ENCODE measurements at places on chromosomes 11 and 22.

- no peak for DNase-seq
Observed at GRCh38 chr22:40224702-40225101, 47.0 kb downstream of the TNRC6B start.

DNA sequence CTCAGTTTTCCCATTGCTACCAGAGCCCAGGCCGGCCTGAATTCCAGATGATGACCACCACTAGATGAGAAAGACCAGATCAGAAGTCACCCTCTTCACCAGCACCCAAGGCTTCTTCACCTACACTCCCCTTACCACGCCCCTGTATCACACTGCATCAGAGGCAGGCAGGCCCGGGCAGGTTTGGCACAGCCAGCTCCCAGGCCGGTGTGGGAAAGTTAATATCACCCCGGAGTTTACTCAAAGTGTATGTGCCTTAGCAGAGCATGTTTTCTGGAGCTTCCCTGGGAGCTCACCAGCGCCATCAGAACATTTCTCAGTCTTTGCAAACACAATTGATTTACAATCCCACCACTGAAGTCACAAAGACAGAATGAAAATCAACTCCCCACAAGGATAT lies 47.5 kb upstream of the POU2AF1 start:
- no peak for DNase-seq

GRCh38 chr11:88779577-88779976 lies 286.2 kb downstream of the GRM5 start:
- DNase-seq: no peak

- no peak for DNase-seq
Observed at GRCh38 chr22:18056807-18057474, 20.8 kb upstream of the PEX26 start.

GRCh38 chr22:32723643-32724042 lies 77.9 kb upstream of the TIMP3 start:
- DNase-seq: no peak

DNA sequence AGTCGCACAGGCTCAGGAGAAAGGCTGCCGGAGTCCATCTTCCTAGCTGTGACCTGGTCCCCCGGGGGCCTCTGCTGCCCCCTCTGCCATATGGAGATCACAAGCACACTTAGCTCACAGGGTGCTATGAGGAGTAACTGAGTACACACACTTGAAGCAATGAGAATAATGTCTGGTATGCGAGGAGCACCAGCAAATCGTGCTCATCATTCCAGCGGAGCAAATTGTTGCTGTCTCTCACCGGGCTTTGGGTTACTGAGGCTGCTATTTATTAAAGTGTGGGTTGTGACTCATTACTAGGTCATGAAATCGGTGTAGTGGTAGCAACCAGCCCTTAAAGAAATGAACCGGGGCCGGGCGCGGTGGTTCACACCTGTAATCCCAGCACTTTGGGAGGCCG lies 48.1 kb upstream of the EIF3D start:
- no peak for DNase-seq

- DNase-seq: no peak
Observed at GRCh38 chr11:79110796-79111195, 330.0 kb downstream of the TENM4 start.

- DNase-seq: no peak
Observed at GRCh38 chr11:34259087-34259486, 98.7 kb downstream of the ABTB2 start.

GRCh38 chr22:50444663-50445062 lies 30.2 kb downstream of the SBF1 start:
- DNase-seq: no peak

DNA sequence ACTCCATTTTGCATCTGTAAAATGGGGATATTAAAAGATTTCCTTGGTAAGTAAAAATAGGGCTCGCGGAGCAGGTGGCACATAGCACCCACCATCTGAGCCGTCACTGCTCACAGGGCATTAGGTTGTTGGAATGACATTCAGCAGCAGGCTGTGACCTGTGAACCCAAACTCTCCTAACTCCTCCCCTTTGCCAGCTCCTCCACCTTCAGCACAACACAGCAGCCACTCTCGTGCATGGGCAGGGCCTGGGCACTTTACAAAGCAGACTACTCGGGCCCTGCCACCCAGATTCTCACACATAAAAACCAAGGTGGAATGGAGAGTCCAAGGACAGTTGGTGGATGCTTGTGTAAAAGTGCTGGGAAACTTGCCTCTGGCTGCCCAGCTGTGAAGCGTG lies 77.2 kb downstream of the FLI1 start:
- DNase-seq: no peak

DNA sequence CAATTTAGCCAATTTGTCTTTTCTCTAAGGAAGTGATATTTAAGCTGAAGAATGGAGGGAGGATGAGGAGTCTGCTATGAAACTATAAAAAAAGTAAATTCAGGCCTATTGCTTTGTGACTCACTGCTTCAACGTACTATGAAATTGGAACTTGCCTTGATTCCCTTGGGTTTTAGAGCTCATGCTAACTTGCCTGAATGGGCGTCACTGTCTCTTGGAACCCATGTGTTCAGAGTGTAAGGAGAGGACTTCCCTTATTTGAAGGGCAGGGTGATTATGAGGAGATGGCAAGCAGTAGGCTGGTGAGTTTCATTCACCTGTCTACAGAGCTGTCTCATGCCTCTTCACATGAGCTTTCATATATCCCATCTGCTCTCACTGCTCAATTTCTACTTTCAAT lies 28.7 kb upstream of the WT1 start:
- DNase-seq: no peak

- no peak for DNase-seq
Observed at GRCh38 chr11:72235351-72236057, 8.5 kb downstream of the PHOX2A start.

- no peak for DNase-seq
Observed at GRCh38 chr11:76074148-76075095, 131.9 kb downstream of the WNT11 start.

DNA sequence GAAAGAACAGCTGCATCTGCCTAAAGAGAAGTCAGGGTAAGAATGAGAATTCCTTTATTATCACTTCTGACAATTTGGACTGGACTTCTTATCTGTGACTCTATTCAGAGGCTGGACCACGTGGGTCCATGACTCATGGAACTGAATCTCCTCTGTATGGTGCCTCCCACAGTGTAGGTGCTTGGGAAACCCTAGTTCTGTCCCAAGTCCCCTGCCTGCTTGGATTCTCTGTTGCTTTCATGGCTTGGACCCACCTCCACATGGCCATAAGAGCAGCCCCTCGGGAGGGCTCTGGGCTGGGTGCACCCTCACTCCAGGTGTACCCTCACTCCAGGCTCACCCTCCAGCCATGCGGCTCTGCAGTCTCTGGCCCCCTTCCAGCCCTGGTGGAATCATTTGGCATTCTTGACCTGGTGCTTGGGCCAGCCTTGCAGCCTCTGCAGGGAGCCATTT lies 153.4 kb downstream of the CACNA1I start:
- no peak for DNase-seq

DNA sequence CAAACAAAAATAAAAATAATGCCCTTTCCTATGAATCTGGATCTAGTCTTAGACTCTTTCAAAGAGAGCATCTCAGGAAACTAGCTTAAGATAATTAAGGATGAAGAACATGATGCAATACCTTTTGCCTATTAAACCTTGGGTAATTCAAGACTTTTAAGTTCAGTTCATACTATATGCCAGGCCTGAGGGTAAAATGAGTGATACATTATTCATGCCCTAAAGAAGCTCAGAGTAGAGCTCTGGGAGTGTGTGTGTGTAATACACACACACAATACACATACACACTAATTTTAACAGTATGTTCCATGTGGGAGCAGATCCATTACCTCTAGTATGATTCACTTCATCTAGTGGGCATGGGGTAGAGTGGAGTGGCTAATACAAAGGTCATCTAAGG lies 651.4 kb upstream of the CHORDC1 start:
- DNase-seq: no peak

GRCh38 chr11:14258221-14258935 lies 100.6 kb downstream of the RRAS2 start:
- no peak for DNase-seq

- no peak for DNase-seq
Observed at GRCh38 chr22:17862646-17863181, 88.4 kb upstream of the BID start.

DNA sequence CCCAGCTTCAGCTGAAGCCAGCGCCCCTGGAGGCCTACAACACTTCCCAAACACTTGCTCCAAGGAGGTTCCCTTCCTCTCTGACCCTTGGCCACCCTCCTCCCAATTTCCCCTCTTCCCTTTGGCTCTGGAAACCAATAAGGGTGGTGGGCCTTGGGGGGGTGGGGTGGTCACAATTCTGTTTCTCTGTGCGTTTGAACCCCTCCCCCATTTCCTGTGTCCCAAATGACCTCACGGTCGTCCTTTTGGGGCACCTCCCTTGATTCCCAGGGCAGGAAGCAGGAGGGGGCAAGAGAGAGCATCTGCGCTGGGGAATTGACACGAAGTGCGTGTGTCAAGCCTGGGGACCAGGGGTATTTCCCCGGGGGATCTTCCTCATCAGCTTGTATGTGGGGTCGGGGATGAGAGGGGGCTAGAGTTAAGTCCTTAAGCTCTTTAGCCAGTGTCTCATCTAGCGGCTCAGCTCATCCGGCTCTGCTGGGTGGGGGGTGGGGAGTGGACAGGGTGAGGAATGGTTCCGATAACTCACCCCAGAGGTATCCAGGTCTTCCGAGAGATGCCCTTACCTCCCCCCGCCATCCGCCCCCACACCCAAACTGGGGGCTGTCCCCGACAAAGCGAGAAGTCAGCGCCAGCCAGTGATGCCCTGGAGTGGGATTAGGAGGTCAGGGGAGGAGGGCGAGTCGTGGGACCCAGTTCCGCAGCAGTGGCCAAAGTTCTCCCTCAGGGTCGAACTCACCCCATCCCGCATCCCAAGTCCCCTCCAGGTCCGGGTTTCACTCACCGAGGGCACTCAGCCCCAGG lies 587 bp downstream of the ESAM start:
- no peak for DNase-seq

- no peak for DNase-seq
Observed at GRCh38 chr22:44326491-44326885, 13.7 kb upstream of the SHISAL1 start.

DNA sequence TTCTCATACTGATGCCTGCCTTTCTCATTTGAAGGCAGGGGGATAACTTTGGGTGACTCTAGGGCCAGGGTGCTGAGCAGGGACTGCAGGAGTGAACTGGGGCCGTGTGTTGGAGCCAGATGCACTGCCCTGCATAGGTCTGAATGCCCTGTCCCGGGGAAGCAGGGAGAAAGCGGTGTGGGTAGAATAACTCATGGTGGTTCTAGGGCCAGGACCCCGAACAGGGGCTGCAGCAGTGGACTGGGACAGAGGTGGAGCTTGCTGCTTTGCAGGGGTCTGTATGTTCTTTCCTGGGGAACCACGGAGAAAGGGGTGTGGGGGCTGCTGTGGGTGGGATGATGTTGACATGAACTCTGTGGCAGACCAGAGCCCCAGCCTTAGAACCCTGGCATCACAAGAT lies 52.9 kb downstream of the GAB4 start:
- no peak for DNase-seq

- no peak for DNase-seq
Observed at GRCh38 chr11:46857666-46858065, 11.6 kb upstream of the CKAP5 start.

- DNase-seq: no peak
Observed at GRCh38 chr11:42462558-42463310, 849.1 kb upstream of the API5 start.

GRCh38 chr11:65931773-65932557 lies 12.7 kb downstream of the DRAP1 start:
- no peak for DNase-seq

DNA sequence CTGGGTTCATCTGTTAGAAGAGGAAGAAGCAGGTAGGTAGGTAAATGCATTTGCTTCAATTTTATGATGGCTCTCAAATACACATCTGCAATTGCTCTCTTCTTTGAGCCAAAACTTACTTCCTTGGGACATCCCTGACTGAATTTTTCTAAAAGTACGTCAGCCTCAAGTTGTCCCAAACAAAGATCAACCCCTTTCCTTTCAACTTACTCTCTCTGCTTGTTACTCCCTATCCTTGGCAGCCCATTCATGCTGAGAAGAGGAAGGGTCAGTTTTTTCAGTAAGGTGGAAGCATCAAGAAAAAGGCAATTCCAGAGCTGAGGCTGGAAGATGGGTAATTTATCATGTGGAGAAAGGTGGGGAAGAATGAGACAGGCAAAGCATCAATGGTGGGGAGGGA lies 111.2 kb downstream of the LRRC32 start:
- no peak for DNase-seq

DNA sequence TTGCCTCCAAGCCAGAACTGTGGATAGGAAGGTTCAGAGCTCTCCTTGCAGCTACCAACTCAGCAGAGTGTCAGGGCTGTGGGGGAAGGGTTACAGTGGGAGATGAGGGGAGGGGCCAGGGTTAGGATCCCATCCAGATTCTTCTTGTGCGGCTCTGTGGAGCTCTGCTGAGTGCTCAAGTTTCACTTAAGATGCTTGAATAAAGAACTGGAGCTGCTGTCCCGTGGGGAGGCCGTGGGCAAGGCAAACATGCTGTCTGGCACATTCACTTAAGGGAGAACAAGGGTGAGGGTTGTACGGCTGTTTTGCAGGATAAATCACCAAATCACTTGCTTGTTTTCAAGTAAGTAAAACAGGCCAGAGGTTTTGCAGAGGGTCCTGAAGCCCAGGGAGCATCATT lies 197.1 kb downstream of the FAM76B start:
- no peak for DNase-seq
